ENCODE measurements at places on chromosomes 11 and 22.
A peak's percentile ranks its signal among the peaks of the same experiment; 100 is the strongest.

DNA sequence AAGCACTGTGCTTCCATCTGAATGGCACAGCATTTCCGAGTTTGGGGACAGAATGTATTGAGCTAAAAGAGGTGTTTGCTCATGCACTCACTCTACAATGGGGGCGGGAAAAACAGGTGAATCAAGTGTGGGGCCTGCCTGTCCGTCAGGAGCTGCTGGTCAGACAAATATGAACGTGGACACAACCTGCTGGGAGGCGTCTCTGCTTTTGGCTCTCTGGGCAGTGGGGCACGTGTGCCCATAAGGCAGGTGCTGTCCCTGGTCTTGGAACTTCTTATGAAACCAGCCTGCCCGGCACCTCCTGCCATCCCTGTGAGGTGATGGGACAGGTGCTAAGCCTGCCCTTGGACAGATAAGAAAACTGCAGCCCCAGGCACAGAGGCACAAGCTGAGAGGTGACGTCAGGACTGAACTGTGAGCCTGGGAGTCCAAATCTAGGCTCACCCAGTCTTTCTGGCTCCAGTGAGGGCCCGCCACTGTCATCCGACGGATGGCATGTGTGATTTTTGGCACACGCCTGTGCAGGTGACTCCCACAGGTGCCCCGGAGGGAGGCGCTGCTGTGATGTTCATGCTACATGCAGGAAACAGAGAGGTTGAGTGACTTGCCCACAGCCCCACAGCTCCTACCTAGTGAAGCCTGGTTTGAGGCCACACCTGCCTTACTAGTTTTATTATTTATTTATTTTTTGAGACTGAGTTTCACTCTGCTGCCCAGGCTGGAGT lies 51.6 kb downstream of the SMIM38 start:
- peak; percentile 4 for DNase-seq

DNA sequence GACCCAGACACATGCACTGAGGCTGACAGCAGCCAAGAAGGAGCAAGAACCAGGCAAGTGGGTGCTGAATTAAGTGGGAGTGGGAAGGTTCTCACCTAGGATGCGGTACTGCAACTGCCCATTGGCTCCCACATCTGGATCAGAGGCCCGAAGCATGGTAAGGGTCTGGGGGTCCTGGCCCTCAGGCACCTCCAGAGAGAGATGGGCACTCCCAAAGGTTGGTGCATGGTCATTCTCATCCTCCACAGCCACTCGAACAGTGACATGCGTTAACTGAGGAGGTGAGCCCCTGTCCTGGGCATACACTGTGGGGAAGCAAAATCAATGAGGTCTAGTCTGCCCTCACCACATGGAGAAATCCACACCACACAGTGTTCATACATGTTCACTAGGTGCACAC lies 9.3 kb upstream of the TPP1 start:
- DNase-seq, result no peak

GRCh38 chr11:92141725-92142124 lies 82.9 kb upstream of the FAT3 start:
- no peak for DNase-seq

DNA sequence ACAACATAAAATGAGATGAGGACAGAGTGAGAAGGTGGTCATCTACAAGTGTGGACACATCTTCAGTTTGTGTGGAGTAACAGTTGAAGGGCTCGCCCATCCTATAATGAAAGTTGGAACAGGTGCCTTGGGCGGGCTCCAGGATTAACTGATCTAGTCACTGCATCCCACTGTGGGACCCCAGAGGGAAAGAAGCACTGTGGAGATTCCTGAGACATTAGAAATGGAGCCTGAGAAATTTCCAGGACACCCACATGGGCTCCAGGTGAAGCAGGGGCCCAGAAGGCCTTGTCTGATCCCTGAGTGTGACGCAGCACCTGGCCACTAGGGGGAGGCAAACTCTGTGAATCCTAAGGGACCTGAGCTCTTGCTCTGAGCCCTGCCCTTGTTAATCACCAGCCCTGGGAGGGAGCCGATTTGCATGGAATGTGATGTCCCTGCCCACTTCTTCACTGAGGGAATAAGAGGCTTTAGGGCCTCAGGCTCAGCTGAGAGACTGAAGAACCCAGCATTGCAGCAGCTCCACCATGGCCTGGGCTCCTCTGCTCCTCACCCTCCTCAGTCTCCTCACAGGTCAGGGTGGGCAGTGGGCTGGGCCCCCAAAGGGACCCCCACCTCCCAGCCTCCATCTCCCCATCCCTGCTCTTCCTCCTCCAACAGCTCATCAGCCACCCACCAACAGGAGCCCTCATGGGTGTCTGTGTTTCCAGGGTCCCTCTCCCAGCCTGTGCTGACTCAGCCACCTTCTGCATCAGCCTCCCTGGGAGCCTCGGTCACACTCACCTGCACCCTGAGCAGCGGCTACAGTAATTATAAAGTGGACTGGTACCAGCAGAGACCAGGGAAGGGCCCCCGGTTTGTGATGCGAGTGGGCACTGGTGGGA lies 98.4 kb downstream of the VPREB1 start:
- DNase-seq, result no peak

DNA sequence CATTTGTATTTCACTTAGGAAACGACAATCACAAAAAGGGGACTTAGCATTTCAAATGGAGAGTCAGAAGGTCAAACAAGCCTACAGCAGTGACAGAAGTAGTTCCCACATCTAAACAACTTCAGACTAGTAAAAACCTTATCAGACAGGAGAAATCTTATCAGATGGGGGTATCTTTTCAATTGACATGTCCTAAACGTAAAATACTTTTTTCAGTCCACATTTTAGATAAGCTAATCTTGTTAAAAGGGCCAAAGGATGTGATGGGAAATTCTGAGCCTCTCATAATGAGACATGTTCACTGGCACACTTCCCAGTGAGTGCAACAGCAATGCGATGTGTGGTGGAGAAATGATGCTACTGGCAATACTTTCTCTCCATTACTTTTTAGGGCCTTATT lies 2.4 kb downstream of the MAPK1 start:
- peak; percentile 41 for DNase-seq
